CD14-positive monocyte (primary cell): ENCODE measurements at places on chromosomes 12 and 14. TPM values are rescaled to one million over a fixed set of nuclear protein-coding genes. Genes with fewer than 3 reads are reported as not detected.

Gene GPR137C
- not detected for polyA plus RNA-seq

Gene STYX
- 16.7 TPM for polyA plus RNA-seq

Gene LMNTD1
- not detected for polyA plus RNA-seq

Gene ASB2
- 2.5 and 3.3 TPM in 2 replicates for polyA plus RNA-seq

Gene CISTR
- not detected in 2 replicates for polyA plus RNA-seq

Gene COPZ1
- polyA plus RNA-seq: 190 TPM

Gene SCNN1A
- 0.68 and 0.81 TPM in 2 replicates for polyA plus RNA-seq

Gene C1S
- not detected for polyA plus RNA-seq

DNA sequence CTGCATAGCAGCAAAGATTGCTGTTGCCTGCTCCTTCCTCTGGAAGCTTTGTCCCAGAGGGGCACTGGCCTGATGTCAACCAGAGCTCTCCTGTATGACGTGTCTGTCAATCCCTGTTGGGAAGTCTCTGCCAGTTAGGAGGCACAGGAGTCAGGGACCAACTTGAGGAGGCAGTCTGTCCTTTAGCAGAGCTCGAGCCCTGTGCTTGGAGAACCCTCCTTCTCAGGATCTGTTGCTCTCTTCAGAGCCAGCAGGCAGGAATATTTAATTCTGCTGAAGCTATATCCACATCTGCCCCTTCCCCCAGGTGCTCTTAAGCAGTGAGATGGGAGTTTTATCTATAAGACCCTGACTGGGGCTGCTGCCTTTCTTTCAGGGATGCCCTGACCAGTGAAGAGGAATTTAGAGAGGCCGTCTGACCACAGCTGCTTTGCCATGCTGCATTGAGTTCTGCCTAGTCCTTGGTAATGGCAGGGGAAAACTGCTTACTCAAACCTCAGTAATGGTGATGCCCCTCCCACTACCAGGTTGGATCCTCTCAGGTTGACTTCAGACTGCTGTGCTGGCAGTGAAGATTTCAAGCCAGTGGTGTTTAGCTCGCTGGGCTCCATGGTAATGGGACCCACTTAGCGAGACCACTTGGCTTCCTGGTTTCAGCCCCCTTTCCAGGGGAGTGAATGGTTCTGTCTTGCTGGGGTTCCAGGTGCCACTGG is 218.6 kb upstream of the SLC38A2 start:
- H3K4me1 ChIP-seq: peaks cover under 1% of the 10 kb centered on the region
- no peak overlapping the region for H3K4me3 ChIP-seq
- no peaks in the 10 kb centered on the region for H3K27me3 ChIP-seq
- DNase-seq: no peak
- H3K27ac ChIP-seq: no peak overlapping the region
- H3K36me3 ChIP-seq: no peaks in the 10 kb centered on the region

DNA sequence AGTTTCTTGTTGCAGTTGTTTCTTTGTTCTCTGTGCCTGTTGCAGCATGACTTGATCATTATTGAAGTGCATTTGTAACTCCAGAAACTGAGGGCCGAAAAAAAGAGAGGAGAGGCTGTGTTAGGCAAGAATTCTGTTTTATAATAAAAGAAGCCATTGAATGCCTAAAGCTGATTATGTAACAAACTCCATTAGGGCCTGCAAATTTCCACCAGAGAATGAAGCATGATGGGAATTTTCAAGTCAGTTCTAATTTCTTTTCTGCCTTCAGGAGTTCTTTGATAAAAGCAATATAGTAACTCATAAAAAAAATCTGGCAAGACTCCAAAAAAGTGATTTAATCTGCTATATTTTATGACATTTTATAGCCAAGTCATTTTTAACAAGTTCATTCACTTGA is 156.7 kb upstream of the RASSF8 start:
- no peak for DNase-seq
- H3K4me1 ChIP-seq: no peaks in the 10 kb centered on the region
- no peaks in the 10 kb centered on the region for H3K36me3 ChIP-seq
- H3K27ac ChIP-seq: no peak overlapping the region
- no peaks in the 10 kb centered on the region for H3K27me3 ChIP-seq
- no peak overlapping the region for H3K4me3 ChIP-seq

- H3K36me3 ChIP-seq: peaks cover 2% of the 10 kb centered on the region
- no peaks in the 10 kb centered on the region for H3K27me3 ChIP-seq
- no peak overlapping the region for H3K4me3 ChIP-seq
- H3K4me1 ChIP-seq: peaks cover 10% of the 10 kb centered on the region
- H3K27ac ChIP-seq: no peak overlapping the region
These were observed 38.7 kb downstream of the STK38L start for GRCh38 chr12:27282754-27283153.

DNA sequence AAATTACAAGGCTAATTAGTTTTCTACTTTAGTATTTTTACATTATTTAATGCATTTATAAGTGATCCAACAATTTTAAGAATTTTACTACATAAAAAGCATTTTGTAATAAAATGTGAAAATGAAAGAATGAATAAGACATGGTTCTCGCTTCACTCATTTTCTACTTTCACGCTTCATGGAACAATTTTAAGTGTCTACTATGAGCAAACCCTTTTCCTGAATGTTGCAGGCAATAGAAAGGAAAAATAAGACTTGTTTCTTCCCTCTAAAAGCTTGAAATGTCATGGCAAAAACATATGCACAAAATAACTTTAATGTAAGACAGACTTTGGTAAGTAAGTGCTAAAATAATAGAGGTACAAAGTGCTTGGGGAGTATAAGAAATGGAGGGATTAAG is 205.7 kb upstream of the HMGA2 start:
- H3K27me3 ChIP-seq: no peaks in the 10 kb centered on the region
- H3K4me1 ChIP-seq: no peaks in the 10 kb centered on the region
- H3K27ac ChIP-seq: no peak overlapping the region
- no peak for DNase-seq
- H3K4me3 ChIP-seq: no peak overlapping the region

GRCh38 chr12:87413784-87414183 is 615.4 kb downstream of the C12orf50 start:
- H3K36me3 ChIP-seq: no peaks in the 10 kb centered on the region
- no peak overlapping the region for H3K4me3 ChIP-seq
- no peaks in the 10 kb centered on the region for H3K27me3 ChIP-seq

GRCh38 chr14:93748208-93749075 is 39.8 kb downstream of the PRIMA1 start:
- no peaks in the 10 kb centered on the region for H3K27me3 ChIP-seq
- no peaks in the 10 kb centered on the region for H3K36me3 ChIP-seq
- H3K4me1 ChIP-seq: no peaks in the 10 kb centered on the region
- H3K27ac ChIP-seq: no peak overlapping the region
- no peak for DNase-seq
- H3K4me3 ChIP-seq: no peak overlapping the region

- no peaks in the 10 kb centered on the region for H3K27me3 ChIP-seq
- H3K27ac ChIP-seq: no peak overlapping the region
- DNase-seq: no peak
These were observed 228.7 kb downstream of the NUAK1 start for GRCh38 chr12:105910030-105910429.

DNA sequence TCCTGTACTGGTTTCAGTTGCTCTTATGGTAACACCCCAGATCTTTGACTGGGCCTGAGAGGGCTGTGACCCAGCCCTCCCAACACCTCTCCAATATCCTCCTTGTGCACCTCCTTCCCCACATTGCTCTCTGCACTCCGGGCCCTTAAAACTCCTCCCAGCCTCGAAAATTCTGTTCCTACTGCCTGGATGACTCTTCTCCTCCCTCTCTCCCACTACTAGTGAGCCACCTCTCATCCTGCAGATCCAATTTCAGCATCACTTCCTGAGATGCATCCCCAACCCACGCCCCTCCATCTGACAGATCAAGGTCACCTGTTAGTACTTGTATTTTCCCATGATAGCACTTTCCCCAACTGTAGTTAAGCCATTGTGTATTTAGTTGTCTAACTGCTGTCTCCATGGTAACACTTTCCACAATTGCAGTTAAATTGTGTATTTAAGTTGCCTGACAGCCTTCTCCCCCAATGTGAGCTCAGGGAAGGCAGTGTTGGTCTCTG is 11.5 kb upstream of the NT5DC3 start:
- no peaks in the 10 kb centered on the region for H3K27me3 ChIP-seq
- no peaks in the 10 kb centered on the region for H3K4me1 ChIP-seq
- no peak overlapping the region for H3K4me3 ChIP-seq

DNA sequence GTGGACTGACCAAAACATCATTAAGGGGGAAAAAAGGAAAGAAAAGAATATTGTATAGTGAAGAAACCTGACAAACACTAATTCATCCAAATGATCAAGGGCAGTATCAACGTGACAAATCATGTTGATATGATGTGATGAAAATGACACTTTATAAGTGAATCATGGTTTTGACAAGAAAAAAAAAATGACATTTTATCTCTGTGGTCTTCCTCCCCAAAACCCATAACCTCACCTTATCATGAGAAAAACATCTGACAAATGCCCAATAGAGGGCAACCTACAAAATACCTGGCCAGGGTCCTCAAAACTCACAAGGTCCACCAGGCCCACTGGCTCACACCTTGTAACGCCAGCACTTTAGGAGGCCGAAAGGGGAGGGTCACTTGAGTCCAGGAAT is 13.8 kb downstream of the TMED10 start:
- H3K4me3 ChIP-seq: no peak overlapping the region
- H3K4me1 ChIP-seq: peaks cover 39% of the 10 kb centered on the region
- peaks cover 4% of the 10 kb centered on the region for H3K36me3 ChIP-seq
- H3K27me3 ChIP-seq: no peaks in the 10 kb centered on the region
- H3K27ac ChIP-seq: no peak overlapping the region
- DNase-seq: no peak

DNA sequence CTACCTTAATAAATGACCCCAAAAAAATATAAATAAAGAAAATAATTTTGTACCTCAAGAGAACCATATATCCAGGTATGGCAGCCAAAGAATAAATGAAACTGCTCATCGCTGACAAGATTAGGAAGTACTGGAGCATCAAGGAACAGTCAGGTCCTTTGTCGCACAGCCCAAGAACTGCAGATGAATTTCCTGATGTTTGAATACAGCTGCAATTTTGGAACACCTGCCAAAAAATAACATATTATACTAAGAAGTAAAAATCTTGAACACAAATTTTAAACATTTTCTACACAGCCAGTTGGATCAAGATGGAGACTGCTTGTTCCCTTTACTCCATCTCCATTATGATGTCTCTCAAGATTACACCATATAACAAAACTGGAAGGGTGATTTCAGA is 42.6 kb downstream of the SLCO1A2 start:
- DNase-seq: no peak
- H3K4me3 ChIP-seq: no peak overlapping the region
- no peaks in the 10 kb centered on the region for H3K27me3 ChIP-seq
- H3K4me1 ChIP-seq: no peaks in the 10 kb centered on the region
- H3K36me3 ChIP-seq: no peaks in the 10 kb centered on the region

DNA sequence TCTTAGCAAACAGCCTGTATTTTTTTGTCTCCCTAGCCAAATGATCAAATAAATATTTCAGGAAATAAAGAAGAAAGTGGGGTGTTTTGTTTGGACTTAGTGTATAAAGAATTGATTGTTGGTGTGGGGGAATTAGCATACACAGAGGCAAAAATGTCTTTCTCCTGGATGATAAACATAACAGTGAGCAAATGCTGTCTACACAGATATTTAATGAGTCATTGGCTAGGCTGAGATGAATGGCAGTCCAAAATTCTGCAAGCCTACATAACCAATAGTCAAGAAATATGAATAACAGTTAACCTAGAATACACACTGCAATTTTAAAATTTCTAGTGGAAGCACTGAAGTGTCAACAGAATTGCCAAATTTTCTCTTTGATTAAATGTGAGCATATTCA is 35.8 kb downstream of the MYF5 start:
- no peaks in the 10 kb centered on the region for H3K36me3 ChIP-seq
- H3K4me3 ChIP-seq: no peak overlapping the region
- no peak for DNase-seq
- H3K27me3 ChIP-seq: peaks cover 4% of the 10 kb centered on the region
- no peaks in the 10 kb centered on the region for H3K4me1 ChIP-seq
- H3K27ac ChIP-seq: no peak overlapping the region

GRCh38 chr12:20486233-20486632 is 117.9 kb downstream of the PDE3A start:
- no peak overlapping the region for H3K27ac ChIP-seq
- no peaks in the 10 kb centered on the region for H3K27me3 ChIP-seq
- DNase-seq: no peak
- no peaks in the 10 kb centered on the region for H3K4me1 ChIP-seq
- H3K36me3 ChIP-seq: no peaks in the 10 kb centered on the region

DNA sequence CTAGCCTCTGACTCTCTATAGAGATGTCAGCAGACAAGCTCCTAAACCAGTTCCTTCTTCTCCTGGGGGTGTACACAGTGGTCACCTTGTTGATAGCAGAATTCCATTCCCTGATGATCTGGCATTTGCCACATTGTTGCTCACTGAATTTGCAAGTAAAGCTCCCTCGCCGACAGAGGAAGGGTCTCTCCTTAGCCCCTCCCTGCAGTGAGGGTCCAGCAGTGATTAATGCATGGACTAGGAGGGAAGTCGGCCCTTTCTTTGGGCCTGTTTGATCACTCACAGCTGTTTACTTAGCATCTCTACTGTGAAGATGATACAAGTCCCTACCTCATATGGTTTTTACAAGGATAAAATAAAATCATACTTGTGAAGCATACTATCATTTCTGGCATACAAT is 23.3 kb upstream of the APPL2 start:
- H3K4me1 ChIP-seq: no peaks in the 10 kb centered on the region
- no peak overlapping the region for H3K4me3 ChIP-seq
- no peaks in the 10 kb centered on the region for H3K36me3 ChIP-seq
- DNase-seq: no peak

GRCh38 chr12:122155705-122156104 is 18.3 kb downstream of the IL31 start:
- H3K4me1 ChIP-seq: no peaks in the 10 kb centered on the region
- H3K27ac ChIP-seq: no peak overlapping the region
- DNase-seq: no peak
- no peaks in the 10 kb centered on the region for H3K27me3 ChIP-seq
- H3K36me3 ChIP-seq: no peaks in the 10 kb centered on the region

DNA sequence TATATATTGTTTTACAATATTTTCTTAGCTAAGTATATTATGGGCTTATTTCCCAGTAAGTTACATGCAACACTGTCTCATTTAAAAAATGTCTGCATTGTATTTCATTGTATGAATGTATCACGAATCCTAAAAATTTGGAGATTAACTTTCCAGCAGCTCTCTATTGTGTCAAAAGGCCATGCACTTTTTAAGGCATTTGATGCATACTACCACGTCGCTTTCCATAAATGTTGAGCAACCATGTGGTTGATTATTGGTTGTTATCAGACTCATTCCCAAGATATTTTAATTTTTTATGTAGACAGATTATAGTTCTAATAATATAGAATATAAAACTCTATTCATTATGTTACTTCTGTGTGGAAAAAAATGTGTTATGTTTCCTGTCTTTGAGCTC is 79.9 kb downstream of the SMOC1 start:
- no peak overlapping the region for H3K27ac ChIP-seq
- no peak for DNase-seq
- H3K27me3 ChIP-seq: peaks cover 5% of the 10 kb centered on the region
- no peaks in the 10 kb centered on the region for H3K36me3 ChIP-seq
- H3K4me1 ChIP-seq: no peaks in the 10 kb centered on the region
